ENCODE measurements at places on chromosomes 6 and 20.

DNA sequence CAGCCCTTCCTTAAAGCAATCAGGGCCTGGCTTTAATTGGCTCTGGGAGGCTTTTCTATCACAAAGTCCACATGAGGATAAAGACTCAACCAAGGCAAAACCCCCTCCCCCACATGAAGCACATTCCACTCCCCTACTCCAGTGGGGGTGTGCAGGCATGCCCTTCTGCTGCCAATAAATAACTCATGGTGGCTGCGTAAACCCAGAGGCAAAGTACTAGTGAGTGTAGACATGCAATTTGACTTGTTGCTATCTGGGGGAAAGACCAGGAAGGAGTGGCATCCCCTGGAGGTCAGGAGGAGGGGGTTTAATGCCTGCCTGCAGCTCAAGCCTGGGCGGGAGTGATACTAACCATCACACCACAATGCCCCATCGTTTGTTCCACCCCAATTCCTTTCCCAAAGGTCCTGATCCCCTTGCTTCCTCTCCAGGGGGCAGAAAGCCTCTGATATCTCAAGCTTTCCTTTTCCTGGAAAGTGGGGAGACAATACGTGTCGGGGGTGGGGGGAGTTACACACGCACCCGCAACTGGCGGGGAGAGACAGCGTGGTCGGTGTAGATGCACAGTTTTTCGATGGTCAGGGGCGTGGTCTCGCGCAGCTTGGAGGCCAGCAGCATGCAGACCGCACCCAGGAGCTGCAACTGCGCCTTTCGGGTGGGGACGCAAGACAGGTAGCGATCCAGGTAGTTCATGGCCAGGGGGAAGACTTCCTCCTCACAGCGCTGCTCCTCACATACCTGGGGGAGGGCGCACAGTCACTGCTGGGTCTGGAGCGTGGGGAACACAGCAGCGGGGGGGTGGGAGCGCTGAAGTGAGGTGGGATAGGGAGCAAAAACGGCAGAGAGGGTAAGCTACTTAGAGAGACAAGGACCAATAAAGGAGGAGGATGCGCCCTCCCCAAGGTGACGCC lies 1.5 kb downstream of the CCND3 start:
- no peak for DNase-seq

DNA sequence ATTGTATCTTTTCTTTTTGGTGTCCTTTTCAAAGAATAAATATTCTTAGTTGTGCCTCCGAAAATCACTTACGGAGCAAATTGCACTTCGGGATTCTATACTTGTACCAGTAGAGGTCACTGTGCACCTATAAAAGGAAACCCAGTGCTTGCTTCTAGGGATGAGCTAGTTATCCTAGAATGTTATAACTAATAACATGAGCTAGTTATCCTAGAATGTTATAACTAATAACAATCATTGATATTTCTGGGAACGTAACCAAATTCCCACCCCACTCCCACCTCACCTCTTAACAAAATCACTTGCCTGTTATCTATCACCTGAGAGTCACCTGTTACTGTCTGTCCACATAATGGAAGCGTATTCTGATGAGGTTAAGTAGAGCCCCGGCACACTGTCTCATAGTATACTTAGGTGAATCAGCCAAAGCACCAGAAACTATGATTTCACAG lies 126.9 kb upstream of the TIAM2 start:
- no peak for DNase-seq

DNA sequence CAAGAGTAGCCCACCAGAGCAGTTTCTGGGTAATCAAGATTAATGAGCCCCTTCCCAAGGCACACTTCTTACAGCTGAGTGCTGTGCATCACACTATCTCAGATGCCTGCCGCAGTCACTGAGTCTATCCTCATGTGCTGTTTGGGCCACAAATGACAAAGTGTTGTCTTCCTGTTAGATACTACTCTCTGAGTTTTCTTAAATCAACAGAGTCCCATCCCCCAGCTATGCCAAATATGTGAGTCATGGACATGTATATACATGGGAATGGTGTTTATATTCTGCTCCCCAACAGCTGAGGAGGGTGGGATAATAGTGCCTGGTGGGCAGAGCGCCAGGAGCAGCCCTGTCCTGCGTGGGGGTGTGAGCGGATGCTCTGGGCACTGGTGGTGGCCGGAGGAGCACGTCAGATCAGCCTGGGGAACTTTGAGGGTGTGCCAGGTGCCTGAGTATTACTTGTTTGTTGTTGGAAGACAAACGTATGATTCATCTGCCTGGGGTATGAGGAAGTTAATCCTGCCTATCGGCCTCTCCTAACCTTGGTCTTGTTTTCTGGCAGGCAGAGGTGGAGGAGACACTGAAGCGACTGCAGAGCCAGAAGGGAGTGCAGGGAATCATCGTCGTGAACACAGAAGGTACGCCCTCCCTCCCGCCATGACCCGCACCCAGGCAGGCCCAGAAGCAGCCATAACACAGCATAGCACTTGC lies 9.6 kb downstream of the DYNLRB1 start:
- DNase-seq: peak; percentile 99

- peak; percentile 8 for DNase-seq
These were observed 368.4 kb upstream of the MAN1A1 start for GRCh38 chr6:119717942-119718341.

- DNase-seq: no peak
These were observed at the start of gene DDAH2 for GRCh38 chr6:31728767-31729514. TSS of gene DDAH2 (minus strand) at chr6:31729299. CDS start at chr6:31729161, 138 bp downstream.

DNA sequence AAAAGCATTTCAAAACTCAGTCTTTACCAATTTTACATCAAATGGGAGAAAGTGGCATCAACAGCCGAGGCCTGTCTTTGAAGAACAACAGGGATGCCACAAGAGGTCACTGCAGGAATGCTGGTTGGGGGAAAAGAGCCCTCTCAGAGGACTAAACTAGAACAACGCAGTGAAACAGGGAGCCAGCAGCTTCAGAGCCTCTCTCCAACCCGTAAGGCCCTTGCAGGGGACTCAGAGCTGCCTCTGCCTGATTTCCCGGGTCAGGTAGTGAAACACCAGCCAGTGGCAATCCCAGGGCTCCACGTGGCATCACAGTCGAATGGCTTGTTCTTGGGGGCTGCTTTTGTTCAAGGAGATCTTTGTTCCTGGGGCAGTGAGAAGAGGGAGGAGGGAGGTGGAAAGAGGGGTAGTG lies 55.0 kb upstream of the KCNK16 start:
- DNase-seq: no peak

- DNase-seq: no peak
These were observed 627 bp upstream of the RPP21 start for GRCh38 chr6:30344191-30344867.

GRCh38 chr20:13703265-13703664 lies 64.5 kb upstream of the TASP1 start:
- no peak for DNase-seq

DNA sequence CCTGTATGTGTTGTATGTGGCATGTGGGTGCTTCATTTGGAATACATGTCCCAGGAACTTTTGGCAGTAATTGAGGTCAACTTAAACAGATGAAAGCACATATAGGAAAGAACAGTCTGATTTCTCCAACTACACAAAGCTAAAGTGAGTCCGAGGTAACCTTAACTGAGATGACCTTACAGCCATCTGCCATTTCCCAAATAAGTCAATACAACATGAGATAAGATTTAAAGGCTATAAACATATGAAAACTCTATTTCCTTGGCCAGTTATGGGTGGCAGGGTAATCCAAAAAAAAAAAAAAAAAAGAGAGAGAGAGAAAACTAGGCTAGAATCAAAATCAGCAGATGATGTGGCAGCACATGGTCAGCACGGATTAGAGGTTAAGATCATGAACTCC lies 1068.3 kb downstream of the KHDRBS2 start:
- no peak for DNase-seq

DNA sequence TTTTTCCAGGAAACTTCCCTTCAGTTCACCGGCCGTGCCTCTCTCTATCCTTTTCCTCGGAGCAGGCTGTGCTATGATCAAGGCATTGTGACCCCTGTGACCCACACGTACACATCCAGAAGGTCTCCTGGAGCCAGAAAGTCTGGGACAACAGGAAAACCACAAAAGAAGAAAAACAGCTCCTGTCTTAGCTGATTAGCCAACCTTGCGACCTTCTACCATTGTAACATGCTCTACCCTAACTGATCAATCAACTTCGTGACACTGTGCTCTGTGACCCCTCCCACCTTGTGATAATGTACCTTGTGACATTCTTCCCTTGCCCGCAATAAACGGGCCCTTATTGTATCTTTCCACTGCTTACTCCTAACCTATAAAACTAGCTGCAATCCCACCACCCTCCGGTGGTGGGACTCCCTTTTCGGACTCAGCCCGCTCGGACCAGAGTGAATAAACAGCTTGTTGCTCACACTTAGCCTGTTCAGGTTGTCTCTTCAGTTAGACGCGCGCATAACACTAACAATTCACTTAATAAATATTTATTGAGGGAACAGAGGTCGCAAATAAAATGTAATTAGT lies 24.2 kb downstream of the ZNF311 start:
- DNase-seq: no peak

DNA sequence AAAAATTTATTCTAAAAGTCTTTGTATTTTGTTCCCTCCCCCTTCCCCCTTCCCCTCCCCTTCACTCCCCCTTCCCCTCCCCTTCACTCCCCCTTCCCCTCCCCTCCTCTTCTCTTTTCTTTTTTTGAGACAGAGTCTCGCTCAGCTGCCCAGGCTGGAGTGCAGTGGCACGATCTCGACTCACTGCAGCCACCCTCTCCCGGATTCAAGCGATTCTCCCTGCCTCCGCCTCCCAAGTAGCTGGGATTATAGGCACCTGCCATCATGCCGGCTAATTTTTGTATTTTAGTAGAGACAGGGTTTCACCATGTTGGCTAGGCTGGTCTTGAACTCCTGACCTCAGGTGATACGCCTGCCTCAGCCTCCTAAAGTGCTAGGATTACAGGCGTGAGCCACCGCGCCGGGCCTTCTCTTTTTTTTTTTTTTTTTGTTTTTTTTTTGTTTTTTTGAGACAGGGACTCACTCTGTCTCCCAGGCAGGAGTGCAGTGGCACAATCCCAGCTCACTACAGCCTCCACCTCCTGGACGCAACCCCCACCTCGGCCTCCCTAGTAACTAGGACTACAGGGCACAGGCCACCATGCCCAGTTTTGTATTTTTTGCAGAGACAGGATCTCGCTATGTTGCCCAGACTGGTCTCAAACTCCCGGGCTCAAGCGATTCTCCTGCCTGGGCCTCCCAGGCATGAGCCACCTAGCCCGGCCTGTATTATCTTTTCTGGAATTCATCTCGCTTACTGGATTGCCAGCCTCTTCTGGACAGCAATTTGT lies 1.1 kb upstream of the AFG1L start:
- no peak for DNase-seq

DNA sequence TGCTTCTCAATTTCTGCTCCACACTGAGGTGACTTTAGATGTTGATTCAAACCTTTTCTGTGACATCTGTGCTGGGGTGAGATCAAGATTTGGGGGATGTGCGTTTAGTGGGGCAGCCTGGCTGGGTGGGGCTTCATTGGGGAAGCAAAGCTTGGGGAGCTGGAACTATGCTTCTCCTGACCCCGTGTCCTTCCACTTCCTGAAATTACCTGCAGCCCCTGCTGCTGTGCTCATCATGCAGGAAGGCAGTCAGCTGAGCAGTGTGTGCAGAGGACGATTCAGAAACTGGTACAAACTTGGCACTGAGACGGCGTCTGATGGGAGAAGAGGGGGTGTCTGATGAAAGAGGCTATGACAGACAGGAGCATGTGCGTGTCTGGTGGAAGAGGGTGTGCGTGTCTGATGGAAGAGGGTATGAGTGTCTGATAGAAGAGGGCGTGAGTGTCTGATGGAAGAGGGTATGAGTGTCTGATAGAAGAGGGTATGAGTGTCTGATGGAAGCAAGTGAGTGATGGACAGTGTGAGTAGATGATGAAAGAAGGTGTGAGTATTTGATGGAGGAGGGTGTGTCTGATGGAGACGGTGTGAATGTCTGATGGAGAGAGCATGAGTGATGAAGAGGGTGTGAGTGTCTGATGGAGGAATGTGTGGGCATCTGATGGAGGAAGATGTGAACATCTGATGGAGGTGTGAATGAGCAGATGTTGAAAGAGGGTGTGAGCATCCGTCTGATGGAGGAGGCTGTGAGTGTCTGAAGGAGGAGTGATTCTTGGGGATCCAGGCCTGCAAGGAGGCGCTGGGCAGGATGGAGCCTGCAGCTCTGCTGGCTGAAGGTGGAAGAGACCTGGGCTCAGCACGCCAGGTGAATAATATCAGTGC lies 103.4 kb downstream of the SYCP2 start:
- no peak for DNase-seq

DNA sequence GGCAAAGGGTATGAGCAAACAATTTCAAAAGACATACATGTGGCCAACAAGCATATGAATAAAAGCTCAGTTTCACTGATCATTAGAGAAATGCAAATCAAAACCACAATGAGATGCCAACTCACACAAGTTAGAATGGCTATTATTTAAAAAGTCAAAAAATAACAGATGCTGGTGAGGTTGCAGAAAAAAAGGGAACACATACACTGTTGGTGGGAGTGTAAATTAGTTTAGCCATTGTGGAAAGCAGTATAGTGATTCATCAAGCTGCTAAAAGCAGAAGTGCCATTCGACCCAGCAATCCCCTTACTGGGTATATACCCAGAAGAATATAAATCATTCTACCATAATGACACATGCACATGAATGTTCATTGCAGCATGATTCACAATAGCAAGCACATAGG lies 6.7 kb upstream of the KHDC1L start:
- no peak for DNase-seq

- no peak for DNase-seq
These were observed 294.4 kb upstream of the TBX18 start for GRCh38 chr6:85058806-85059205.

- DNase-seq: no peak
These were observed 170.6 kb downstream of the TASP1 start for GRCh38 chr20:13468166-13468565.

DNA sequence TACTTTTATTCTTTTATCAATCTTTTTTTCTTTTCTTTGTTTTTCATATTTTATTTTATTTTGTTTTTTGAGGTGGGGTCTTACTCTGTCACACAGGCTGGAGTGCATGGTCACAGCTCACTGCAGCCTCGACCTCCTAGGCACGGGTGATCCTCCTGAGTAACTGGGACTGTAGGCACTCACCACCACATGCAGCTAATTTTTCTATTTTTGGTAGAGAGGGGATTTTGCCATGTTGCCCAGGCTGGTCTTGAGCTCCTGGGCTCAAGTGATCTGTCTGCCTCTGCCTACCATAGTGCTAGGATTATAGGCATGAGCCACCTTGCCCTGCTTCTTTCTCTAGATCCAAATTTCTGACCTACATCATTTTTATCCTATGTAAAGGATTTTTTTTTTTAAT lies 153.2 kb downstream of the CDKAL1 start:
- DNase-seq: no peak

GRCh38 chr20:47019121-47019824 lies 124.6 kb downstream of the EYA2 start:
- DNase-seq: no peak

DNA sequence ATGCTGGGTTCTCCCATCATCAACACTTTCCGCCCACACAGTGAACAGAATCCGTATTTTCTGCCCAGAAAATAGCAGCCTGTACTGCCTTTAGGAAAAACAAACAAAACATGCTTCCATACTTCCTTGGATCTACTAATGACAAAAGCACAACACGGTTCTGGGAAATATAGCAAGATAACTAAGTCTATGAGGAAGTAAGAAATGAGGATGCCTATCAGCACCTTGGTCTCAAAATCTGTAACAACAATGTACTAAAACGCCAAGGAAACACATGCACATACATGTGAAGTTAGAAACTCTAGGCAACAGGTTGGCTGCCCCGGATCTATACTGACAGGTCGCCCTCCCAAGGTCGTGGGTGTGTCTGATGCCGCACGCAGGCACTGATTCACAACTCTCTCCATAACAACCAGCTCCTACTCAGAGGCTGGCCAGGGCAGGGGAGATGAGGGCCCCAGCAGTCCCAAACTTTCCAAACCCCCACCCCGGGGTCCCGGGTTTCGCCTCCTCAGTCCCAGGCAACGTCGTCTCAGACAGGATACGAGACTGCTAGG lies 710 bp downstream of the BTBD9 start:
- no peak for DNase-seq

Measured in epithelial cell of prostate (primary cell).